Naive B cell (primary cell): ENCODE measurements at places on chromosomes 3 and 15.

DNA sequence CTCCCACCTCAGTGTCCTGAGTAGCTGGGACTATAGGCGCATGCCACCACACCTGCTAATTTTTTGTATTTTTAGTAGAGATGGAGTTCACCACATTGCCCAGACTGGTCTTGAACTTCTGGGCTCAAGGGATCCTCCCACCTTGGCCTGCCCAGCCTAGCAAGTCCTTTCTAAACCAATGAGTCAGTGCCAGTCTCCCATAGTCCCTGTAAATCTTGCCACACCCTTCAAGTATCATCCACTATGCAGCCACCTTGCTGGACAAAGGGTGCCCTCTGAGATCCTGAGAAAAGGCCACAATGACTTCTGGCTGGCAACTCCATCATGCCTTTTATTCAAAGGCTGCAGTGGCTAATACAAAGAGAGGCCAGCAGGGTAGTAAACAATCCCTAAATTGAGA, 184.0 kb downstream of the ABHD5 start:
- H3K27me3 ChIP-seq: peaks cover 31% of the 10 kb centered on the region
- no peak overlapping the region for H3K27ac ChIP-seq

DNA sequence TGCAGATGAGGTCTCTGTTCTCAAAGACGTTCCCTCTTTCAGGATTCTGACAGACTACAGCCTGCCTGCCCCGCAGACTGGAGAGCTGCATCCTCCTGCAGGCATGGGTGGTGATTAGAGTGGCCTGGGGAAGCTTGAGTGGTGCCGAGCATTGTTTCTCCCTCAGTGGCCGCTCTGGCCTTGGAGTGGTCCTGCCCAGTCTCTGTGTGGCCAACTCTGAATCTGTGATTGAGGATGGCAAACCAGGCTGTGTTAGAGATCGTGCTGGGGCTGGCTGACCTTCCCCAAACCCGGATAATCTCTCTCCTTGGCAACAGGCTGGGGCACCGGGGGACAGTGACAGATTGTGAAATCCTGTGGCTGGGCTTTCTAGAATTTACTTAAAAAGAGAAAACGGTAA, 11.0 kb upstream of the ADCY5 start:
- H3K36me3 ChIP-seq: no peaks in the 10 kb centered on the region
- no peak for DNase-seq

GRCh38 chr3:180352261-180352660, 249.7 kb upstream of the TTC14 start:
- H3K36me3 ChIP-seq: no peaks in the 10 kb centered on the region
- H3K4me3 ChIP-seq: no peak overlapping the region
- DNase-seq: no peak
- H3K4me1 ChIP-seq: no peaks in the 10 kb centered on the region

- no peak overlapping the region for H3K27ac ChIP-seq
- no peaks in the 10 kb centered on the region for H3K27me3 ChIP-seq
- no peak overlapping the region for H3K4me3 ChIP-seq
- no peak for DNase-seq
Measured at GRCh38 chr15:93826790-93827189, 404.6 kb upstream of the MCTP2 start.

- peaks cover 8% of the 10 kb centered on the region for H3K27me3 ChIP-seq
- H3K27ac ChIP-seq: no peak overlapping the region
- no peak for DNase-seq
- no peaks in the 10 kb centered on the region for H3K4me1 ChIP-seq
Measured at GRCh38 chr15:73082812-73083211, 30.5 kb downstream of the NEO1 start.

GRCh38 chr3:102181175-102181920, 253.5 kb upstream of the ZPLD1 start:
- DNase-seq: no peak
- H3K36me3 ChIP-seq: no peaks in the 10 kb centered on the region
- H3K4me1 ChIP-seq: peaks cover 11% of the 10 kb centered on the region
- H3K27ac ChIP-seq: no peak overlapping the region
- H3K27me3 ChIP-seq: no peaks in the 10 kb centered on the region
- H3K4me3 ChIP-seq: no peak overlapping the region

DNA sequence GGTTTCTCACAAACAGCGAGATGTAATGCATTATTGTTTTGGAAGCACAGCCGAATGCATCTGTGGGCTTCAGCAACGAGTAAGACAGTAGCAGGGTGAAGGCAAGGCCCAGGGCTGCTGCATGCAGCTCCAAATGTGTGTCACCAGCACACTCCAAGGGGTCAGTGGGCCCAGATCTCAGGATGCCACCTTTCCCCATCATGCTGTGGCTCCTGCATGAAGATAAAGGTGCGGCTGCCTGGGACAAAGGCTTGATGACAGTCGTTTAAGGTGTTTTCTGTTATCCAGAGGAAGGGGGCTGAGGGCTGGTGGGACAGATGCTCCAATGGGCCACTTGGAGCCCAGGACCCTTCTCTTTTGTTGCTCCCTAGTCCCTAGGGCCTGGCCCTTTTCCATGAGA, 13.2 kb downstream of the C3orf22 start:
- H3K4me1 ChIP-seq: no peaks in the 10 kb centered on the region
- DNase-seq: no peak
- peaks cover 10% of the 10 kb centered on the region for H3K27me3 ChIP-seq
- H3K36me3 ChIP-seq: no peaks in the 10 kb centered on the region

DNA sequence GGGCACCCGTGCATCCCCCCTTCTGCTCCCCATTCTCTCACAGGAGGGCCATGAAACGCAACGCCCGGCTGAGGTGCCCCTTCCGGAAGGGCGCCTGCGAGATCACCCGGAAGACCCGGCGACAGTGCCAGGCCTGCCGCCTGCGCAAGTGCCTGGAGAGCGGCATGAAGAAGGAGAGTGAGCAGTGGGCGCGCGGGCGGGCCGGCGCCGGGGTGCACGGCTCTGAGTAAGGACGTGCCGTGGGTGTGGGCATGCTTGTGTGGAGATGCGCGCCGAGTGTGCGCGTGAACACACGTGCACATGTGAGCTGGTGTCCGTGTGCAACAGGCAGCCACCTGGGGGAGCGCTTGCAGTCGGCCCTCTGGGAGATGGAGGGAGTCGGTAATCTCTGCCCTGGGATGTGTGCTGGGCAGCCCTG, 28.1 kb downstream of the NR1I2 start:
- H3K4me1 ChIP-seq: peaks cover 13% of the 10 kb centered on the region
- peak overlapping the region; percentile 32 for H3K27ac ChIP-seq
- peak overlapping the region; percentile 89 for H3K4me3 ChIP-seq
- no peaks in the 10 kb centered on the region for H3K36me3 ChIP-seq

- DNase-seq: no peak
- H3K27ac ChIP-seq: no peak overlapping the region
Measured at GRCh38 chr3:142586803-142587406, 8.4 kb upstream of the ATR start.

- peaks cover 53% of the 10 kb centered on the region for H3K27me3 ChIP-seq
- H3K27ac ChIP-seq: no peak overlapping the region
- no peaks in the 10 kb centered on the region for H3K36me3 ChIP-seq
- DNase-seq: no peak
- H3K4me1 ChIP-seq: peaks cover 12% of the 10 kb centered on the region
- H3K4me3 ChIP-seq: no peak overlapping the region
Measured at GRCh38 chr15:91863621-91864255, 10.2 kb downstream of the SLCO3A1 start.

GRCh38 chr15:96457841-96458240, 127.3 kb downstream of the NR2F2 start:
- H3K27ac ChIP-seq: no peak overlapping the region
- H3K4me3 ChIP-seq: no peak overlapping the region
- H3K36me3 ChIP-seq: no peaks in the 10 kb centered on the region
- DNase-seq: no peak

DNA sequence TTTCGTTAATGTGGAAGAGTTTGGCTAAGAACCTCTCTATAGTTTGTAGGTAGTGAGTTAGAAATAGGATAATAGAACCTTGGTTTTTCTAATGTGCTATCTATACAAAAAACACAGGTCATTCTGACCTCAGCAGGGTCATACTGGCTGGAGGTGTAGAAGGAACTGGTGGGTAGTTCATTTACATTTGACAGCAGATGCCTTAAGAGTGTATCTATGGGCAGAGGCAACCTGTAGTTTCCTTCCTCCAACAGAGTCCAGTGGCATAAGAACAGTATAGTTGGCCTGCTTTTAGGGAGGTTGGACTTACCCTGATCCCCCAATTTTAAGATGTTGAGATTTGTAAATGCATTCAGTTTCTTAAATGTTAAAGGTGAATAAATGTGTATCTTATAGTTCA, 152.2 kb downstream of the TCF12 start:
- no peak for DNase-seq
- no peak overlapping the region for H3K4me3 ChIP-seq
- no peaks in the 10 kb centered on the region for H3K27me3 ChIP-seq
- H3K36me3 ChIP-seq: no peaks in the 10 kb centered on the region

DNA sequence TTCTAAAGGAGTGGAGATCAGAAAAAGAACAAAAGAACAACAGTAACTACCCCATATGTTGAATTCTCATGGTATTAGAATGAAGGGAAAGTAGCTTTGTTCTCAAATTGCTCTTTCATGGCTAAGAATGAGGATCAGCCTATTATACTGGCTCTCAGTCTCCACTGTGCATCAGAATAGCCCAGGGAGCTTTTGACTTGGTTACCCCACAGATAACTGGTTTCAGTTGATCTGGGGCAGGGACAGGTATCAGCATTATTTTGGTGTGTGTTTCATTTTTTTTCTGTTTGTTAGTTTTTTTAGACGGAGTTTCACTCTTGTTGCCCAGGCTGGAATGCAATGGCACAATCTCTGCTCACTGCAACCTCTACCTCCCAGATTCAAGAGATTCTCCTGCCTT, 311.7 kb upstream of the TLE3 start:
- no peak overlapping the region for H3K4me3 ChIP-seq
- no peaks in the 10 kb centered on the region for H3K36me3 ChIP-seq
- DNase-seq: no peak
- H3K27me3 ChIP-seq: peaks cover 17% of the 10 kb centered on the region
- no peak overlapping the region for H3K27ac ChIP-seq

DNA sequence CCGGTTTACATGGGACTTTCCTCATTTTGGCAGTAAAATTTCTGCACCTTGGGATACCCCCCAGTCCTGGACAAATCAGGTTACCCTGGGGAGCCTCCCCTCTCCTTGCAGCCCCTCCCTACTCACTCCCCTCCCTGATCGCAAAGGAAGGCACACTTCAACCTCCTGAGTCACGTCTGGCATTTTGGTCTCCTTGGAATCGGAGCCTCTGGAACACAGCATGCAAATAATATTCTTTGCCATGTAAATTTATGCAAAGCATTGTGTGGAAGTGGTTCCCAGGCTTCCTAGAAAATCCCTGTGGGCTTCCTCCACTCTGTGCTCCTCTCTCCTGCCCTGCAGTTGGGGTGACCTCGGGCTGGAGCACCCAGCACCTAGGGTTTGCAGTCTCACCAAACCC, 11.6 kb downstream of the SCN5A start:
- peaks cover 14% of the 10 kb centered on the region for H3K27me3 ChIP-seq
- H3K4me3 ChIP-seq: no peak overlapping the region
- no peaks in the 10 kb centered on the region for H3K4me1 ChIP-seq
- H3K27ac ChIP-seq: no peak overlapping the region
- DNase-seq: no peak

GRCh38 chr3:195597229-195597628, 13.5 kb upstream of the APOD start:
- DNase-seq: no peak
- H3K36me3 ChIP-seq: no peaks in the 10 kb centered on the region
- peaks cover 8% of the 10 kb centered on the region for H3K4me1 ChIP-seq
- no peak overlapping the region for H3K4me3 ChIP-seq

- H3K36me3 ChIP-seq: no peaks in the 10 kb centered on the region
- H3K4me3 ChIP-seq: no peak overlapping the region
- no peaks in the 10 kb centered on the region for H3K4me1 ChIP-seq
- DNase-seq: no peak
- no peak overlapping the region for H3K27ac ChIP-seq
Measured at GRCh38 chr15:92161039-92161670, 232.5 kb upstream of the ST8SIA2 start.

DNA sequence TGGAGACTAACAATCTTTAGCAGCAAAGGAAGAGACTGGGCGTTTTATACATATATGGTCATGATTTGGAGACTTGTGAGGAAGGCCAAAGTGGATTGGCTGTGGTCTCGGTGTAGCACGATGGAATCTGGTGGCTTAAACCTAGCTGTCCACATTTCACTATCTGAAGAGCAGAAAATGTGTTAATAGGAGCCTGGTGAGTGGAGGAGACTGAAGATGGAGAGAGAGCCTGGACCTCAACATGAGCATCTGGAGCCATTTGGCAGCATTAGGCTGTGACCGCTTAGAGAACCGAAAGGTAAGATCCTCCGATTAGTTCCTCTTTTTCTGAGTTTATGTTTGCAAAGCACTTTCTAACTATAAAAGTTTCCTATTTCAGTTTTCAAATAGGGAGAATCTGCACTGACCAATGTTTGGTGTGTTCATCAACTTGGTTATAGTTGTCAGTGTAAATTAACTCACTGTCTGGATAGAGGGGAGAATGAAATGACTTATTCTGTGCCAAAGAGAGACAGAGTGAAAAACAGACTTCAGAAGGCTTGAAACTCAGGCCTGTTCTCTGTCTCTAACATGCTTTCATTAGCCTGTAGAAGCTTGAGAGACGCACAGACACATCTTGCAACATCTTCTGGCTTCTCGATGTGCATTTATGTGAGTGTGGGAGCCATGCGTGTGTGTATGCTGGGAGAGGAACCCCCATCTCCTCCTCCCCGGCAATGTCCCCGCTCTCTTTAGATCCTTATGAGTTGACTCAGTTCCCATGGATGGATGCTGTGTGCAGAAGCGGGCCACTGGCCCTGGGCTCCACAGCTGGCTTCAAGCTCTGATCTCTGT, 244.7 kb upstream of the TBL1XR1 start:
- H3K36me3 ChIP-seq: no peaks in the 10 kb centered on the region
- DNase-seq: peak; percentile 62
- no peak overlapping the region for H3K4me3 ChIP-seq
- H3K27ac ChIP-seq: peak overlapping the region; percentile 96

DNA sequence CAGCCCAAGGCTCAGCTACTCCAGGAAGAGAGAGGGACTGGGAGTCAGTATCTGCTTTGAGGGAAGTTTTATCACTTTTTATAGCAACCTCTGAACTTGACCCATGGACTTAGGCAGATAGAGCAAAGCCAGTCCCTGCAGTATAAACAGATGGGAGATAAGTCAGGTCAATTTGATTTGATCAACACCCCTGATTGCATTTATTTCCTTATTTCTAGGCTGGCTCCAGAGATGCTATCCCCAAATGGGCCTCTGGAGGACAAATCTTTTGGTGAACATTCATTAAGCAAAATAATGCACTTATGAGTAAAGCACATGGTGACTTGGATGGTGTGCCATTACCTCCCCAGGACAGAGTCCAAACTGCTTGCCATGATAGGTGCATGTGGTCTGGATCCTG, 8.9 kb upstream of the IDH3A start:
- H3K4me1 ChIP-seq: peaks cover 6% of the 10 kb centered on the region
- H3K27me3 ChIP-seq: no peaks in the 10 kb centered on the region
- no peaks in the 10 kb centered on the region for H3K36me3 ChIP-seq
- peak overlapping the region; percentile 5 for H3K27ac ChIP-seq
- H3K4me3 ChIP-seq: no peak overlapping the region

DNA sequence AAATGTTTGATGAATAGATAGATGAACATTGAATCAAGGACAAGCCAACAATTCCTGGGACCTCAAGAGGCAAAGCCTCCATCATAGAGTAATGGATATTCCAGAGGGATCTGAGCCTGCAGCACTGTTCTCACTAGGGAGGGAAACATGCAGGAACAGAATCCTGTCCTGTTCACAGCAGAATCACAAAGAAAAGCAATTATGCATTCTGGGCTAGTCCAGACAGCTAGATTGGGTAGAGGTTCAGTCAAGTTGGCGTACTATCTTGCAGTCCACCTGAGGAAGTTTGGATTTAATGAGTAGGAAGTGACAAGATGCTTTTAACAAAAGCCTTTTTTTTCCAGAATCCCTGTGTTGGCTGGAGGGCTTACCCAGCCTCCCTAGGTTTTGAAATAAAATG, 314.5 kb upstream of the SEMA6D start:
- no peaks in the 10 kb centered on the region for H3K36me3 ChIP-seq
- DNase-seq: no peak
- H3K27me3 ChIP-seq: peaks cover 8% of the 10 kb centered on the region
- H3K4me3 ChIP-seq: no peak overlapping the region
- H3K27ac ChIP-seq: no peak overlapping the region
